ENCODE measurements at places on chromosomes 3 and 15.

- no peak for DNase-seq
Measured at GRCh38 chr3:190173426-190173825, 52.7 kb upstream of the P3H2 start.

DNA sequence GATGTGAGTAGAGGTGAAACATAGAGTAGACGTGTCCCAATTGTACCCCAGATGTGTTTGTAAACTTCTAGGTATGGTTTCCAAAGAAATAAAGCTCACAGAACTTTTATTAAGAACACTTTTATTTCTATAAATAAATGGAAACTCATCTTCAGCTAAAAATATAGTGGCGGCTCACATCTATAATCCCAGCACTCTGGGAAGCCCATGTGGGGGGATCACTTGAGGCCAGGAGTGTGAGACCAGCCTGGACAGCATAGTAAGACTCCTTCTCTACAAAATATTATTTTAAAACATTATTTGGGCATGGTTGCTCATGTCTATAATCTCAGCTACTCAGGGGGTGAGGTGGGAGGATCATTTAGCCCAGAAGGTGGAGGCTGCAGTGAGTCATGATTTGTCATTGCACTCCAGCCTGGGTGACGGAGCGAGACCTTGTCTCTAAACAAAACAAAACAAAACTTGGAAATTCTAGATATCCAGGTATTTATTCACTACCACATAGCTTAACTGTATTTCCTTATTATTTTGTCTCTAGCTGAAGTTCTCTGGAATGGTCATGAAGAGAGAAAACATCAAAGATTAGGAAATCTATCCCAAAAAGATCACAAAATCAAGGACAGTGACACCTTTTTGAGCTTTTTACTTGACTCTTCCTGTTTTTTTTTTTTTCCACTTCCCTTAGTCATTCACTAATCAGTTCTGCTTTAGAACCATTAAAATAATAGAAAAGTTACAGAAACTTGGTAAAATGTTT lies 258.1 kb downstream of the TIGIT start:
- DNase-seq, result peak; percentile 21

DNA sequence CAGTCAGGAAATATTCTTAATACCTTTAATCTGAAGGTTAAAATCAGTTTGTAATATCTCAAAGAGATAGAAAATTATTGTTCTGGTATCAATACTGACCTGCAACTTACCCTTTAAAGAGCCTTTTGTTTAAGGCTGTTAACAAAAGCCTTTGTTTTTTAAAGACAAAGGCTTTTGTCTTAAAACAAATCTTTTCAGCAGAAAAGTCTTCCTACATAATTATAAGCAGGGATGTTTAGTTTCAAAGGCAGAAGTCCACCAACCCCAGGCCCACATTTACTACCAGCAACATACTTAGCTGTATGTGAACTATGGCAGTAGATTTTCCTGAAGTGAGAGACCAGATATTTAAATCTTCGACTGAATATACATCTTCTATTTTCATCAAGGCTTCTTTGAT lies 36.2 kb downstream of the SLC30A4 start:
- DNase-seq, result no peak

DNA sequence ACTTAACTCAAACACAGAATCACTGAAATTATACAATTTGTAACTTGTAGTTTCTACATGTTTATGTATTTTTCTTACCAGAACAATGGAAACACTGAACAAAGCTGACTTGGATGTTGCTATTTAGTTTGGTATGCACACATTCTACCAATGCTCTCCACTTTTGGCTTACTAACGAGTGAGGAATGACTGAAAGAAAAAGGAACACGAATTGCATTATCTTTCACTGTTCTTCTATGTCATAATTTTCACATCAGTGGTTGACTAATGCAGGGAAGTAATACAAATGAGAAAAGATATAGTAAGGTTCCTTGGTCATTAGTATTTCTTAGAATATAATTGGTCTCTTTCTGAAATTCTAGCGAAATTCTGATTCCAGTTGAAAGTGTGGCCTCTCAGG lies 9.8 kb upstream of the CNTN3 start:
- DNase-seq, result no peak

DNA sequence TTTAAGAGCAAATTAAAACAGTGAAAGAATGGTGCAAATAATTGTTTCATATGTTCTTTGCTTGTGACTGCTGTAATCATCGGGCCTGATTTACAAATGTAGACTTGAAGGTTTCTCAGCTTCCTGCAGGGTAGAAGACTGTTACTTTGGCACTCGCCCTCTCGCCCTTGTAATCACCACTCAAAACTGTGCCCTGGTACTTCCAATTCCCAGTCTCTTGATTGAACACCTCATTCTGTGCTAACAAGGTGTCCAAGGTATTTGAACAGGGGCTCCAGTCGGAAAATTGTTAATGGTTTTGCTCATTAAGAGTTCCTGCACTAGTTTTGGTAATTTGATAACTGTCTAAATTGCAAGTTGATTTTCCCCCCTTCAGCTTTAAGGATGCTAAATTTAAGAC lies 209.5 kb downstream of the ZIC1 start:
- no peak for DNase-seq

- no peak for DNase-seq
Measured at GRCh38 chr3:128452678-128453275, 13.9 kb downstream of the DNAJB8 start.

DNA sequence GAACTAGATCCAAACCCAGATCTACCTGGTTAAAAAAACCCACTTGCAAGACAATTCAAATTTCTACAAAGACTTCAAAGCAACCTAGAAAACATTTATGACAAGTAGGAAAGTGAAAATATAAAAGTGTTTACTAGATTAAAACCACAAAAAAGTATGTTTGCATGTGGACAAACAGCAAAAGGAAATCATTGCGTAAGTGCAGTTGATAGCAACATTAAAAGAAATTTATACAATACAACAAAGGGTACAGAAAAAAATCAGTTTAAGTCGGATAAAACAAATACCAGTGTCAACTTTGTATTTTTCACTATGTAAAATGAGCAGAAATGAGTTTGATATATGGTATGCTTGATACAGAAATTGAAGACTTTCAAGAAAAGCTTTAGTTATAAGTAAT lies 2.6 kb downstream of the EIF5A2 start:
- DNase-seq, result no peak

DNA sequence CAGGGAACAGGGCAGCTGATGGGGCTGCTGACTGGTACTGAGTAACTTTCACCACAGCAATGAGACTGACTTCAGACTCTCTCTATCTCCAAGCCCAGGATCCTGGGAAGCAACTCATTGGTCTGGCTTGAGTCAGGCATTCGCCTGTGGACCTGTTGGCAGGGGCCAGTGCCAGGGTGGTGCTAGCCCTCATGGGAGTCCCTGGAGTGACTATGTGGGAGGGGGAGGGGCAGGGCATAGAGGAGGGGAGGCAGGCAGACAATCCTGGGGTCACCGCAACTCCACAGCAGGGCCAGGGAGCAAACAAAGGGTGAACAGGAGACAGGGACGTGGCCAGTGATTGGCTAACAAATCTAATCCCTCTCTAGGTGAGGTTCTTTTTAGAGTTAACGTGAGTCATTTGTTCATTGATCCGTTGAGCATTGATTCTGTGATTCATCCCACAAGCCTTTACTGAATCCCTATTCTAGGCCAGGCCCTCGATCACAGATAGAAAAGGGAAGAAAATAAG lies 71.8 kb downstream of the CEMIP start:
- no peak for DNase-seq

GRCh38 chr3:31227131-31227562 lies 305.6 kb upstream of the STT3B start:
- no peak for DNase-seq

DNA sequence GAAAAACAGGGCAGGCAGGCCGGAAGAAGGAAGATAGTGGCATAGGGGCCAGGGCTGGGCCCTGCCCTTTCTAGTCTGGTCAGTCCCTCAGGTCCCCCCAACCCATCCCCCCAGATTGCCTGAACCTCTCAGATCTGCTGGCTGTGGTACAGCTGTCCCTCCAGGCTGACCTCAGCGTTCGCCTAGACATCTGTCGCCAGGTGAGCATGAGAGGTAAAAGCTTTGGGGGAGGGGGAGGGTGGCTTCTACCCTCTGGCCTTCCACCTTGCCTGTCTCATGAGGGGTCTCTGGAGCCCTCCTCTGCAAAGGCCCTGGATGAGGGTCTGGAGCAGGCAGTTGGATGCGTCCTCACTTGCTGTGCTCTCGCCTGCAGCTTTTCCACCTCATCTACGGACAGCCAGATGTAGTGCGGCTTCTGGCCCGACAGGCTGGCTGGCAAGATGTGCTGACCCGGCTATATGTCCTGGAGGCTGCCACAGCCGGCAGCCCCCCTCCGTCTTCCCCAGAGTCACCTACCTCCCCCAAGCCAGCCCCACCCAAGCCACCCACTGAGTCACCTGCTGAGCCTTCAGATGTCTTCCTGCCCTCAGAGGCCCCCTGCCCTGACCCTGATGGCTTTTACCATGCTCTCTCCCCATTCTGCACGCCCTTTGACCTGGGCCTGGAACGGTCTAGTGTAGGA lies 20.2 kb downstream of the NBEAL2 start:
- peak; percentile 17 for DNase-seq

DNA sequence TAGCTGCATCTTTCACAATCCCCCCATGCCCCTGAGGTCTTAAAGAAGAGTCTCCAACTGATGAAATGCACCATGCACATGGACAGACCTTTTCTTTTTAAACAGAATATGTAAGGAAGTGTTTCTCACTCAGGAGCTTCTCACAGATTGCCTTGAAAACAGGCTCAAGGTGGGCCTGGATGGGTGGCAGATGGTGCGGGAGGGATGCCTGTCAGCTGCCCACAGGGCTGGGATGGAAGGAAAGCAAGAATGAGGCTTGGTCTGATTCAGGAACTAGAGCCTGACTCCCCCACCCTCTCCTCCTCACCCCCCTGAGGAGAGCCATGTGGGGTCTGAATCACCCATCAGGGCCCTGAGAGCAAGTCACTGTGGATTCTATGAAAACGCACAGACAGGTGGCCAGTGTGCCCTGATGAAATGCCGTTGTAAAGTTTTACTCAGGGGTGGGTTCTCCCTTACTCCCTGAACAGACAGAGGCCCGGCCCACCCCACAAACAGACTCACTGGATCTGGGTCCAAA lies 67.2 kb downstream of the UMPS start:
- DNase-seq, result no peak

- DNase-seq, result no peak
Measured at GRCh38 chr3:105857601-105858000, 11.2 kb downstream of the CBLB start.

DNA sequence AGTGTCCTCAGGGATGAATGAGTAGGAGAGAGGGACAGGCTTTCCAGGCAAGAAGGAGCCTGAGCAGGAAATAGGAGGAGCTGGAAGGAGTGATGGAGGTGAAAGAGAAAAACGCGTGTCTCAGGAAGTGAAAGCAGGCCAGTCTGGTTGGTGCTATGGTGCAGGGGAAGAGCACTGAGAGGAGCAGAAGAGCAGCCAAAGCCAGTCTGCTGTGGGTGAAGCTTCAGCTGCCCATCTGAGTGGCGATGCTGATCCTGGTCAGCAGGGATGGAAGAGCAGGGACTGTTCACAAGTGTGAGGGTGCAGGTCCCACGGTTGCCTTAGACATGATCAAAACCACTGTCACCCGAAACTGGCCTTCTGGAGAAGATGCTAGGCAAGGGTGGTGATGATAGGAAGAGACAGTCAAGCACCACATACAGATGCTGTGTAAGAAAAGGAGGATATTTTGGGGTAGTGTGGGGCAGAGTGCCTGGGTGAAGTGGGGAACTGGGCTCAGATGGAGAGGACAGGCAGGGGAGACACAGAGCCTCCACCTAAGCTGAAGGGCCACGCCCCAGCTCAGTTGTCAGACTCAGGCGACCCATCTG lies 5.5 kb upstream of the KY start:
- no peak for DNase-seq

DNA sequence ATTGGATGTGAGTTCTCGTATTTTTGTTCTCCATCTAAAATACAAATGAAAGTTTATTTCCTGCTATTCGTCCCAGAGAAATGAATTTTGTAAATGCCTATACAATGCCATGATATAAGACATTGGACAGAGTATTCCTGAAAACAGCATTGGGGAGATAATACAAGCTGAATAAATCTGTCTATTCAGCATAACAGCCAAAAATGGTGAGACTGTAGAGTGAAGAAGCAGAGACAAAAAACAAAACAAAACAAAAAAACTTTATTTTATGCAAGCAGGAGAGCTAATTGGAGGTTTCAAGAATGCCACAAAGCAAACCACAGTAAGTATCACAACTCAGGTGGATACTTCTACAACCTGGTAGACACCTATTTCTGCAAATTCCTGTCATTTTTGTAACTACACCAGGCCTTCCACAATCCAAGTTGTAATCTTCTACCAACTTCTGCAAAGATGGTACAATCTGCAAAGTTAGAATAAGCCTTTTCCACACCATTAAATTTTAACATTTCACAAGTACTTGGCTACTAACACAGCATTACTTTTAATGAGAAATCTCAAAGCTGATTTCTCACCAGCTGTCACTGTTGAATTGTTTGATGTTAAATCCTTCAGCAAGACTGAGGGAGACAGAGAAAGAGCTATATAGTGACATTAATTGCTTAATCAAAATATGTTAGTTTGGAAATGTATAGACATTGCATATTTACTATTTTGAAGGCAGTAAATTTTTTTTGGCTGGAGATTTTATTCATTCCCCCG lies 163.1 kb downstream of the CLSTN2 start:
- no peak for DNase-seq

DNA sequence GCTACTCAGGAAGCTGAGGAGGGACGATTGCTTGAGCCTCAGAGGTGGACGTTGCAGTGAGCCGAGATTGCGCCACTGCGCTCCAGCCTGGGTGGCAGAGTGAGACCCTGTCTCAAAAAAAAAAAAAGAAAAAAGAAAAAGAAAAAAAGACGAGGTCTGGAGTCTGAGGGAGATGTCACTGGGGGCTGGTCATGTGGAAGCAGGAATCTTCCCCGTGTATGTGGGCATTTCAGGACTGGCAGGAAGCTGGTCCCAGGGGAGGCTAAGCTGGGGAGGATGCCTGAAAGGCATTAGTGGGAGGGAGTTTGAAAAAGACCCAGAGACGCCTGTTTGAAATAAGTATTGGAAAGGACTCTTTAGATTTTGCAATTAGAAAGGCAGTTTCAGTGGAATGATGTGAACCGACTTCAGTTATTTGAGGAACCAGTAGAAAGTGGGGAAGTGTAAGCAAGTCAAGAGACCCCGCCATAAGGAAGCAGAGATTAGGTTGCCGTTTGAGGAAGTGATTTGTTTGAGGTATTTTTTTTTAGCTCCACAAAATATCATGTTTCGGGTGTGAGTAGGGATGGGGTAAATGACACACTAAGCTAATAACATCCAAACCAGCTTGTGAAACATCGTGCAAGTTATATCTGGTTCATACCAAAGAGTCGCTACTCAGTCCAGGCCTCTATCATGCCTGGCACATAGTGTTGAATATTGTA lies 55.5 kb downstream of the ST6GAL1 start:
- no peak for DNase-seq
